ENCODE measurements at places on chromosomes 13 and 19.

GRCh38 chr19:30309905-30310601 lies 62.1 kb upstream of the ZNF536 start:
- no peak for DNase-seq

- DNase-seq = no peak
These were observed 23.6 kb upstream of the IL17D start for GRCh38 chr13:20679879-20680278.

DNA sequence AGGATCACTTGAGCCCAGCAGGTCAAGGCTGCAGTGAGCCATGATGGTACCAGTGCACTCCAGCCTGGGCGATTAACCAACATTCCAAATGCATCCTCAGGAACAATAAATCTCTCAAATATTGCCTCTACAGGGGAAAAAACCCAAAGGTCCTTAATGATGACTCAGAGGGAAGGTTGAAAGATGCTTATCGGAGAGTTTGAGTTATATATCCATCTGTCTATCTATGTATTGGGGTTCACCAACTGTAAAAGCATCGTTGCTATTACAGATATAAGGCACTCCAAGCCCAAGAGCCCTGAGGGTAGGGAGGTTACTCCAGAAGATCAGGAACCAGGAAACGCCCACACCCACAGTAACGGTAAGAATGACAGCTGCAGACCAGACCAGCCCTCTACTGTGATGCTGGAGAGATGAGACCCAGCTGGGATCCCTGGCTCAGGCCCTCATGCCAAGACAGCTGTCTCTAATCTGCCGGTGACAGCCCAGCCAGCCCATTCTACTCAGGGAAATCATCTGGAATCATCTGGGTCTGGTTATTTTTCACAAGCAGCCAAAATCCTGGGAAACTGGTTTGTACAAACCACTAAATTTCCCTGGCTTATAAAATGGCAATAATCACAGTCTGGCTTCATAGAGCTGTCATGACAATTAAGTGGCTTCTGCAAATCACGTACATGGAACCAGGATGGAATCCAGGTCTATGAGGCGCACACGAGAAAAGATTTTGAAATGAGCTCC lies 23.8 kb downstream of the TEX101 start:
- peak; percentile 89 for DNase-seq

- DNase-seq = peak; percentile 1
These were observed 1.0 kb downstream of the ZNF420 start for GRCh38 chr19:37079238-37079637.

DNA sequence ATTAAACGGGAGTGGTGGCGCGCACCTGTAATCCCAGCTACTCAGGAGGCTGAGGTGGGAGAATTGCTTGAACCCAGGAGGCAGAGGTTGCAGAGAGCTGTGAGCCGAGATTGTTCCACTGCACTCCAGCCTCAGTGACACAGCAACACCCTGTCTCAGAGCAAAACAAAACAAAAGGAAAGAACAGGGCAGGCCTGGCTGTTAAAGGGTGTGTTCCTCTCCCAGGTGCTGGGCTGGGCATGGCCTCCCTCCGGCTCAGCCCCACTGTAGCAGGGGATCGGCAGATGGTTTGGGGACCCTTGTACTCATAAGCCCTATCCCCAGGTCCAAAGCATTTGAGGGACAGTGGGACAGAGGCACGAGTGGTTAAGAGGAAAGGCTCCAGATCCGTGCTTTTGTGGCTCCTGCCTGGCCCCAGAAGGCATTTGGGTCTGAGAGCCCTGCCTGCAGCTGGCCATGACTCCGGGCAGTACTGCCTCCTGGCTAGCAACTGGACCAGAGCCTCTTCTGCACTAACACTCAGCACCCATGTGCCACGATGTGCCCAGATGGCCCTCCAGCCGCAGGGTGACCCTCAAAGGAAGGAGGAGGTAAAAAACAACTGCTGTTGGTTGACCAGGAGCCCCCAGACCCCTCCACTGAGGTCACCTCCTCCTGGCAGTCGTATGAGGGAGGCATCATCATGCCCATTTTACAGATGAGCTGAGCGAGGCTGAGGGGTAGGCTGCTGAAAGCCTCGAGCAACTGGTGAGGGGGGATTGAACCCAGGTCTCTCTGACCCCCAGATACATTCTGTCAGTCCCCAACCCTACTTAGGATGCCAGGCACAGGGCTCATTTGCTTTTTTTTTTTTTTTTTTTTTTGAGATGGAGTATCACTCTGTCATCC lies 10.0 kb downstream of the RFX1 start:
- DNase-seq = no peak

DNA sequence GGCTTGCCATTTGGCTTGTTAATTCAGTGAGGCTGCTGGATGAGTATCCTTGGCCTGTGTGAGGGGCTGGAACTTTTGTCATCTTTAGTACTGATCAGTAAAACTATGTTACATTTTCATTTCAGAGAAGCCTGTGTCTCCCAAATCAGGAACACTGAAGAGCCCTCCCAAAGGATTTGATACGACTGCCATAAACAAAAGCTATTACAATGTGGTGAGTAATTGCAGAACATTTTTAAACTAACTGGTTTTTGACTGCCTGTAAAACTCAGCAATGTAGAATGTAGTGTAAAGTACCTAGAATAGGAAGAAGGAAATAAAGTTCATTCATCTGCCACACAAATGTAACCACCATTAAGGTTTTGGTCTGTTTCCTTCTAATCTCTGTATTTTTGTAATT lies 87.4 kb upstream of the TEX29 start:
- DNase-seq = no peak

DNA sequence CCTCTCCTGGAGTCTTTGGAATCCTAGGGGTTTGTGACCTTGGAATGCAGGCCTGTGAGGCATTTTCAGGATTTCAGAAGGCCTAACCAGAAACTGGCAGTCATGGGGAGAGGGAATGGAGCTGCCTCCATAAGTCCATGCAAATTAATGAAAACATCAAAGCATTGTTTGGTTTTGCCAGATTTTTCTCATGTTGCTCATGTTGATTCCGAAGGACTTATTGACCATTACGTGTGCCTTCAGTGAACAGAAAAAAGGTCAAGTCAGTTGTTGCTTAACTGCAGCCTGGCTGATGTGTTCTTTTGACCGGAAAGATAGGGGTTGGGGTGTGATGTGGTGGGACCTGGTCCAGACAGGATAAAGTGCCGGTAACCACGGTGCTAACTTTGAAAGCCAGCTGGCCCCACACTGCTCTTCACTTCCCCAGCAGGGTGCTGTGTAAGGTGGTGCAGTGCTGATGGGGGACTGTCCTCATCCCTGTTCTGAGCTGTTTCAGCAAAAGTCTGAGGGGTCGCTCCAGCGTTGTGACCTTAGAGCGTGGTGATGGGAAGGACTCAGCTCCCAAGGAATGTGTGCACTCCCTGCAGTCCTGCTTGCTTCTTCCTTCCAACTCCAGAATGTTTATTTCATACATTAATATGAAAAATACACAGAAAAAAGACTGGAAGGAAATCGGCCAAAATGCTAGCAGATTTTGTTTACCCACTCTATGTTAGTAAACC lies 3.5 kb downstream of the RNF113B start:
- peak; percentile 97 for DNase-seq

DNA sequence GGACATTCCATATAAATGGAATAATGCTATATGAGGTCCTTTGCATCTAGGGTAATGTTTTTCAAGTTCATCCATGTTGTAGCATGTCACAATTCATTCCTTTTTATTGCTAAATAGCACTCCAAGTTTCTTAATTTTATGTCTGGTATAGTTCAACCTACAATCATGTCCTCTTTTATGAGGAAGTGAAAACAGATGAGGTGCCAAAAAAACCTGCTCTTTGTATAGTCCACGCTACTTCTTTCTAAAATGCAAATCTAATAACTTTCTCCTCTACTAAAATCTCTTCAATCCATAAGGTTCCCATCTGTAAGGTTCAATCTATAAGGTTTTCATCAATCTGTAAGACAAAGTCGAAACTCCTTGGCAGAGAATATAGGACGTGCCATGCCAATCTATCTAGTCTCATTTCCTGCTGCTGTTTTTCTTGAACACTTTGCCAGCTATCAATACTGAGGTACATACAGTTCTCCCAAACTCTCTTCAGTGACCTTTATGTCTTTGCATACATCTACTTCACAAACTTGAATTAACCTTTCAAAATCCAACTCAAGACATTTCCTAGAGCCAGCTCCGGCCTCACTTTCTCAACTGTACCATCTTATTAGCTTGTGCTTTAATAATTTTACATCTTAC lies 33.7 kb downstream of the INTS6 start:
- no peak for DNase-seq

- DNase-seq = peak; percentile 72
These were observed 8.9 kb upstream of the OR1I1 start for GRCh38 chr19:15072930-15073647.

- DNase-seq = no peak
These were observed 84.4 kb downstream of the GADD45B start for GRCh38 chr19:2560369-2560768.

GRCh38 chr13:114140131-114140905 lies 7.9 kb upstream of the RASA3 start:
- DNase-seq = no peak

DNA sequence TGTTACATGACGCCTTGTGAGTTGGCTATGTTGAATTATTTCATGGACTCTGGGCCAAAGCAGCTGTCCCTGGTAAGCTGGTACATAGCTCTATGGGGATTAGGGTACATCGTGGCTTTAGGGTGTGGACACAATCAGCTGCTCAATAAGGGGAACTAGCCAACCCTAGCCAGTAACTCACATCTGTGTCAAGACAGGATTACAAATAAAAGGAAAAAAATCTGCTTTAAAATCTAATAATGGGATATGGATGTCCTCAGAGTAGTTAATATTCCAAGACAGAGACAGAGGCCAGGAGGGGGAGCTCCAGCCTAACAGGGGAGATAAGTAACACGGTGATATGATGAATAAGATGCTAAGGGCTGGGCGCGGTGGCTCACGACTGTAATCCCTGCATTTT lies 21.1 kb upstream of the ZNF766 start:
- peak; percentile 48 for DNase-seq

DNA sequence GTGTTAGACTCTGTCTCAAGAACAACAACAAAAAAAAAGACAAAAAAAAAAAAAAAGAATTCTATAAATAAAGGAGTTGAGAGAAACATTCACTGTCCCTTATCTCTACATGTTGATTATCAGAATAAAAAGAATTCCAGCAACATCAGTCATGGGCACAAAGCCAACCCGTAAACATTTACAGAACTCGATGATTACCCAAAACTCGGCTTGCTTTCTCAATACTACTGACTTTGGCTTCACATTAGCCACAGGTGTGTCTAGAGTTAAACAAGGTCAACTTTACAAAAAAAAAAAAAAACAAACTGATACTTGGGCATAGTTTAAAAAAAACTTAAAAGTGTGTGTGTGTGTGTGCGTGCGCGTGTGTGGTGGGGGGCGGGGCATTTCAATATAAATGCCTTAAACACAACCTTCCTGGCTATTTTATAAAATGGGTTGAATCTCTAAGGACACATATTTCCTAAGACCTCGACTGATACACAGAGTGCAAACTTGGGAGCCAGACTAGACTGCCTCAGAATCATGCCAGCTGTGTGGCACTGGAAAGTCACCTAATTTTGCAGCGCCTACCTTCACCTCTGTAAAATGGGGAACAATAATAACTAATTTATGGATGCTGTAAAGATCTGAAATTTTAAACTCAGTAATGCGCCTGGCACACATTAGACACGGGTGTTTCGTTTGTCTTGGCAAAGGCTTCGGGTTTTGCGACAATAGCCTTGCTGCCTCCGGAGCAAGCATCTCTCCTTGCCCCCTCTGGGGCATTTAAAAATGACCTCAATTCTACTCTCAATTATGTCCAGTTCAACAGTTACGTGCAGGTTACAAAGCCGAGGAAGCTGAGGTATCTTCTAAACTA lies 922 bp downstream of the EBPL start:
- peak; percentile 64 for DNase-seq

- no peak for DNase-seq
These were observed 1413.8 kb upstream of the PCDH20 start for GRCh38 chr13:62829486-62829885.

GRCh38 chr13:26518451-26518959 lies 39.0 kb upstream of the WASF3 start:
- DNase-seq = no peak

- peak; percentile 27 for DNase-seq
These were observed 220.9 kb downstream of the FOXO1 start for GRCh38 chr13:40445557-40445990.

- DNase-seq = peak; percentile 77
These were observed at the start of gene FARP1 for GRCh38 chr13:98142380-98143156. FARP1 (plus strand) TSS chr13:98143094; CDS start chr13:98213243, 70,149 bp downstream.

DNA sequence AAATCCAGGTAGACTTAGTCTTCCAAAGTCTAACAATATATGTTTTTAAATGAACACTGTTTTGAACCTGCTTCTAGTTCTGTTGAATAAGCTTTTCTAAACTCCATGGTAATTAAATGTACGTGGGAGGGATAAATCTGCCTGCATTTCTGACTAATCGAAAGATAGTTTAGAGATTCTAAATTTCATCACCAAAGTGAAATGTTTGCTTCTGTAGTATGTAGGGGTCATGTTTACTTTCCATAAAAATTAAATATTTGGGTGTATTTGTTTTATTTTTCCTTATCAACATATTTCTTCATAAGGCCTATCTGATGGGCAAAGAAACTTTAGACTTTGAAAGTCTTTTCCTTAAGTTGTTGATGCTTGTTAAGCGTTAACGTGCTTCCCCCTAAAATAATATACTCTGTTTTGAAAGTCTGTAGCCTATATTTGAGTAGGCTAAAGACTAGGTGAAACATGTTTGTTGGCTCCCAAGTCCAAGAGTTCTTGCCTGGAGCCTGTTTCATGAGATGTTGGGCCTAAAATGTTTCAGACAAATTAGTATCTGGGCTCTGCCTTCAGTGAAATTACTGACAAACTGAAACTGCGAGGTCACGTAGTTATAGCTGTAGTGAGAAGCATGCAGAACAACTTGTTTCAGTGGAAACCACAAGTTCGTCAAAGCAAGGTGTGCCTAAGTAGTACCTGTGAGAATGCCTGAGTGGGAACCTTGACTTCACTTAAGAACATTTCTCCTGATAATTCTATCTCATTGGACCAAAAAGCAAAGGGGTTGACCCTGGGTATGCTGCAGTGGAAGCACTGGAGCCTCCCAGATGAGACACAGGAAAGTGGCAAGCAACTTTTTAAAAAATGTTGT lies 126.2 kb downstream of the LMO7 start:
- no peak for DNase-seq

- DNase-seq = no peak
These were observed 83.1 kb downstream of the B3GLCT start for GRCh38 chr13:31282741-31283455.

DNA sequence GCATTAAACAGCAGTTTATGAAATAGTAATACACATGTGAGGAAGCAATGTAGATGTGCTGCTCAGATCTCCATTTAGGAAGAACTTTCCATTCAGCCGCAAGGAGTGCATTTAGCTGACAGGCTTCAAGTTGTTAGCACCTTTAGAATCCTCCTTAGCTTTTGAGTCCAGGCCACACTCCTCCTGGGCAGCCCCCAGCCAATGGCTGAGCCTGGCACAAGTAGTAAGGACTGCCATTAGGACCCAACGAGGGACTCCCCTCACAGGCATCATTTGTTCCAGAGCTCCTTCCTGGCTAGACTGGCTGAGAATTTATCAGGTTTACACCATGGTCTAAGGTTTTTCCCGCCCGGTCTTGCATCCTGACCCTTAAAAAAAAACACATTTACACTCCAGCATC lies 201.4 kb downstream of the DIAPH3 start:
- no peak for DNase-seq

All from EL (cell line).